M059J (cell line): ENCODE measurements at places on chromosomes 4 and X.
A peak's percentile ranks its signal among the peaks of the same experiment; 100 is the strongest.

- DNase-seq, result peak; percentile 85
Observed at GRCh38 chr4:10180927-10181744, 64.5 kb upstream of the WDR1 start.

- peak; percentile 4 for DNase-seq
Observed at GRCh38 chr4:128974136-128974581, 119.2 kb downstream of the SCLT1 start.

DNA sequence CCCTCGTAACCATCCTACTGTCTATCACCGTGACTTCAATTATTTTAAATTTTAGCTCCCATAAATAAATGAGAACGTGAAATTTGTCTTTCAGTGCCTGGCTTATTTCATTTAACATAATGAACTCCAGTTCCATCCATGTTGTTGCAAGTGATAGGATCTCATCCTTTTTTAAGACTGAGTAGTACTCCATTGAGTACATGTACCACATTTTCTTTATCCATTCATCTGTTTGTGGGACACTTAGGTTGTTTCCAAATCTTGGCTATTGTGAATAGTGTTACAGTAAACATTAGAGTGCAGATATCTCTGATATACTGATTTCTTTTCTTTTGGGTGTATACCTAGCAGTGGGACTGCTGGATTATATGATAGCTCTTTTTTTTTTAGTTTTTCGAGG is 32.8 kb downstream of the OCIAD1 start:
- no peak for DNase-seq

GRCh38 chr4:48604041-48604440 is 114.0 kb downstream of the ZAR1 start:
- no peak for DNase-seq

DNA sequence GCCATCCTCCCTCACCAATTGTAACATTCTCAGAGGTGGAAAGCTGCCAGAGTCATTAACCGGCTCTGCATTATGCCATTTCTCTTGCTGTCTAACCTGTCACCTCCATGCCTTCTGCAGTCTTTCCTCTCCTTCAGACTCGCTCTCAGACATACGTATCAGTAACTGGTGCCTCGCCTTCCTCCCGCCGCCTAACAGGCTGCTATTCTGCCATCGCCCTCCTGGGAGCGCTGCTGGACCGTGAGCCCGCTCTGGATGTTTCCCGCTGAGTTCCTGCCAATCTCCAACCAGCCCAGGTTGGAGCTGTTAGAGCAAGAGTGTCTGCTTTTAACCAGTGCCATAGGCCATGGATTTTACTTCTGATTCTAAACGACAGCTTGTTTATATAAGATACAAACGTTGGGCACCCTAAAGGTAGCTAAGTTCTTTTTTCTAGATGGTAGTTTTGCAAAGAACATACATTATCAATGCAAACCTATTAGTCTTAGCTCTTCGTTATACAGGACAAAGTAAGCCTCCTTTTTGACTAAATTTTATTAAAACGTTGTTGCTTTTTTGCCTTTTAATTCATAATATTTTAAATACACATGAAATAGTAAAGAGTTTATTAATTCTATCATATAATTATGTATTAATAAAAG is 59.5 kb upstream of the NEIL3 start:
- peak; percentile 55 for DNase-seq

DNA sequence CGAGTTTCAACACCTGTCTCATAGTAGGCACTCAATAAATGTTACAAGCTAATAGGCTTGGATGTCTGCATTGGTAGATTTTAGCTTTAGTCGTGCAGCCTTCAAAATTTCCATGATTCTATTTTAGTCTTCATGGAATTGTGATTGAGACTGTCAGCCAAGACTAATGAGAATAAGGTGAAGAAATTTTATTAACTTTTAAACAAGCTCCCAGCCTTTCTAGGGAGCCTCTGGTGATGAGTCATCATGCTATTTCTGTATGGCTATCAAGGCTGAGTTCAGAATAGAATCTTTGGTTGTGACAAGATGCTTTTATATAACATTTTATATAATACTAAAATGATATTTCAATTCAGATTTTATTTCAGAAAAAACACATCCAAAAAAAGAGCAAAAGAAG is 685.8 kb downstream of the GABRG1 start:
- DNase-seq, result no peak

GRCh38 chr4:139560406-139561104 is 4.5 kb upstream of the SETD7 start:
- DNase-seq, result peak; percentile 46

DNA sequence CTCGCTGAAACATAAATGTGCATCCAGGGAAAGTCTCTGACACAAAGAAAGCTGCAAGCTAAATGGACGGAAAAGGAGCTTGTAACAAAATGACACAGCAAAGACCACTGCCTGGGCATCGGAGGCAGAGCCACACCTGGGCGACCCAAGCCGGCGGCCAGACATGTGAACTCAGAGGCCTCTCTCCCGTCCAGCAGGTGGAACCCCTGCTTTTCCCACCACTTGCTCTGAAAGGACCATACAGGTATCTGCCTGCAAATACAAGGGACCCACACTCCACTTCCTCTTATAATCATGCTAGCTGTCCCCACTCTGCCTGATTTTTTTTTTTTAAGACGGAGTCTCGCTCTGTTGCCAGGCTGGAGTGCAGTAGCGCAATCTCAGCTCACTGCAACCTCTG is 12.0 kb downstream of the CPLX1 start:
- DNase-seq, result no peak

DNA sequence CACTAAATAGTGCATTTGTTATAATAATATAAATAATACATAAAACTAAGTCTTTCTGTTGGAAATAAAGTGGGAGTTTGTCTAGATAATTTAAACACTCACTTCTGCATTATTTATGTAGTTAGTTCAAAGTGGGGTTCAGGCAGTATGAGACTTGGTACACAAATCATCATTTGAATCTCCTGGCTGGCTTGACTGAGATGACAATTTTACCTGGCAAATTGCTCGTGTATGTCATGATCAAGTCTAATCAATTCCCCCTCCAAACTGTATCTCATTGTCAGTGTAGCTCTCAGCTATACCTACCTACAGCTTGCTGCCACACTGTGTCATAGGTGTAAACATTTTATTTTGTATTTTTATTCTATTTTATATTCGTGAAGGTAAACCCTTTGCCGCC is 563.4 kb upstream of the TENM3 start:
- no peak for DNase-seq
